Midbrain (tissue), 1 donor: ENCODE measurements at places on chromosomes 16 and 17.

DNA sequence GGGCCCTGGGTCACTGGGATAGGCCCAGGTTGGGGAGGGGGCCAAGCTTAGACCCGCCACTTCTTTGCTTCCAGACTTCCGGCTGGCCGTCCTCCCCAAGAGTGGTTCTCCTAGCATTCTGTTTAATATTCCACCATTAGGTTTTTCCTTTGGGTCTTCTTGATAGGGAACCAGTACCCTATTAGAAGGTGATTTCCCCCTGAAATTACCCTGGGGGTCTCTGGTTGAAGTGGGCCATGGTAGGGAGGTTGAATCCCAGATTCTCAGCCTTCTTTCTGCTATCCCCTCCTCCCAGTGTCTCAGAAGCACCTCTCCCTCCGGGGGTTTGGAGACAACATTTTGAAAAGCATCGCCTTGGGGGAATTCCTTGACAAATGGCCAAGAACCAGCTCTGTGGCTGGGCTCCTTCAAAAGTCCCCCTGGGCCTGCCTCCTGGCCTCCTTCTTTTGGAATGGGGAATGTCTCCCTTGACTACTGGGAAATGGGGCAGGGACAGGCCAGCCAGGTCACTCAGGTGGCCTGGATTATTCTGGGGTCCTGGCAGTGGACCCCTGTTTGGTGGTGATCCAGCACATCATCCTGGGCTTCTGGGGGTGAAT is 5.7 kb downstream of the LASP1 start:
- no peak for DNase-seq

DNA sequence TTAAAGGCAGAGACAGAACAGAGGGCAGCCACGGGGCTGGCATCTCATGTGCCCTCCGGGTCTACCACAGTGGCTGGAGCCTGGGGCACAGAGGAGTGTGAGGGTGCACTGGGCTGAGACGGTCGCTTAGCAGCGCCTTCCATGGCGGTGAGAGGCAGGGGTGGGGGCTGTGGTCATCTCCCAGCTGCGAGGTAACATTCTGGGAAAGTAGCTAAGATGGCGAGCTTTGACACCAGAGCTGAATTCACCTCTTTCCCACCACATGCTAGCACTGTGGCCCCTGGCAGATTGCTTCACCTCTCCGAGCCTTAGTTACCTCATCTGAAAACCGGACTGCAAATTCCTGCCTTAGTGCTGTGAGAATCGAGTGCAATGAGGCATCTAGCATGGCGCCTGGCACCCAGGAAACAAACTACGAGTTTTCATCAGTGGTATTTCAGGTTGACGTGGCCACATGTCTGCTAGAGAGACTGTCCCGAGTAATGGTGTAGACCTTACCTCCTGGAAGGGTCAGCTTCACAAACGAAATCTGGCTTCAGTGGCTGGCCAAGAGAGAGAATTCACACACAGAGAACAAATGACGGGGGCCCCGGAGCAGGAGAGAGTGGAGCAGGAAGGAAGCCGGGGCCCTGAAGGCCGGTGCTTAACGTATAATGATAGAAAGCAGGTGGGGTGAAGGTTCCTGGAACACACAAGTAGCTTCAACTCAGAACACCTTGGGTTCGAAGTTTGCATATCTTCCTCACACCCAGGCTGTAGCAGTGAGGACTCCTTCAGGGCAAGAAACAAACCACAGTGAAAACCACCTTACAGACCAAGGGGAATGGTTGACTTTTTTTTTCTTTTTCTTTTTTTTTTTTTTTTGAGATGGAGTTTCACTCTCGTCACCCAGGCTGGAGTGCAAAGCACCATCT is 63.9 kb upstream of the RPH3AL start:
- no peak for DNase-seq

GRCh38 chr17:27320222-27320560 is 26.3 kb downstream of the WSB1 start:
- DNase-seq: no peak

GRCh38 chr16:78290872-78291591 is 191.6 kb downstream of the WWOX start:
- no peak for DNase-seq

DNA sequence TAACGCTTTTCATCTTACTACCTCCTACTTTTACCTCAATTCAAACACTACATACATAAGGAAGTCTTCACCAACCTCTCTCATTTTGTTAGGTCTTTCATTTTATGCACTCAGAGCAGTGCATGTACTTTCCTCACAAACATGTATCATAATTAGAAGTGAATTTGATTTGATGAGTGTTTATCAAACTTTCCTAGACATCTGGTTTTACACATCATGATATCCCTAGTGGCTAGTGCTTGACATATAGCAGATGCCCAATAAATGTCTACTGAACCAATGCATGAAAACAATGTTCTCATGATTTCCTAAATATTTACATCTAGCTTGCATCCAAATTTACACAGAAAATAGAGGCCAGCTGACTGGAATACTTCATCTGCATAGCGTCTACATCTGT is 323.4 kb upstream of the KIF2B start:
- DNase-seq: no peak

DNA sequence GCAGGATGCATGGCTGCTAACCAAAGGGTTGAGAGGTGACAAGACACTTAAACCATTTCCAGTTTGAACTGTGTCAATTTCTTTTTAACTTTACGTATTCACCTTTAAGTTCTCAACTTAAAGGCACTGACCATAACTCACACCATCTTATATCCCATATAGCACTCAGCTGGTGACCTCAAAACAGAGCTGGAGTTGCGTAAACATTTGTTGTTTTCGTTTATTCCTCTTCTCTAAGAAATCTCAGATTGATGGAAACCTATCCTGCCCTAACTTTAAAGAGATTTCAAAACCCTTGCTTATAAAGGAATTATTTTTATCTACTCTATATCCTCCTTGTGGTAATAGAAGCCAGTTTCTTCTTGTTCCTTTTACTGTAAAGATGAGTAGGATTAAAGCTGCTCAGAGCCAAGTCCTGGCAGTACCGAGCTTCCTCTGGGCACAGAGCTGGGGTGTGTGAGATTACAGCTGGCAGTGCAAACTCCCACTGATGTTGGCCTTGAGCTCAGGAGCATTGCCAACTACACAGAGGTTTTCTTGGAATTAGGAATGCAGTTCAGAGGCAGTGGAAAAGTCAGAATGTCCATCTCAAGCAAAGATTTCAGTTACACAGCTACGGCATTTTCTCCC is 1.3 kb downstream of the KCTD2 start:
- peak; percentile 20 for DNase-seq

DNA sequence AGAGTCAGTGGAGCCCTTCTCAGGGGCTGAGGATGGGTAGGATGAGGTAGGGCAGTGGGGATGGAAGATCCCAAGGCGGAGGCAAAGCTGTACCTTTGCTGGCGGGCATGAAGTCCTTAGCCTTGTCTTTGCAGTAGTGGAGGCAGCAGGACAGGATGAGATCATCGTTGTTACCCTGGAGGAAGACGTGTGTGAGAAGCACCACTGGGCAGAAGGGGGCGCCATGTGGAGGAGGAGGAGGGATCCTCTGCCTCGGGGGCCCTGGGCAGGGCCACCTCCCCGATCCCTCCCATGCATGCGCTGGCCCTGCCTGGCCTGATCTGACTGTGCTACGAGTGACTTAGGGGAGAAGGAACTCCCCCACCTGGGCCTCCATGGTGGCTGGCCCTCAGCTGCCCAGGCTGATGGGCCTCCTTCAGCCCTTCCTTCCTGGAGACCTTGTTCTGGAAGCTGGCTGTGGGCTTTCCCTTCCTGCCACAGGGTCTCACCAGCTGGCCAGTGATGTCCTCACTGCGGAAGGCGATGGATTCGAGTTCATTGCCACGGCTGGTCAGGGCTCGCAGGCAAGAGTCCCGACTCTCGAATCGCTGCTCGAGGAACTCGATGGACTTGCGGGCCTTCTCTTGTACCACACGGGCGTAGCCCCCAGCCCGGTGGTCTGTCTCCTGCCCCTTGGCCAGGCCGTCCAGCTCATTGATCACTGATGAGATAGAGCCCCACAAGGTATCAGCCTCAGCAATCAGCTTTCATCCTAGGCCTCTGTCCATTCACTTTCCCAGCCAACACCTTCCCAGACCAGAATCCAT is 10.3 kb downstream of the HIC1 start:
- DNase-seq: no peak

- no peak for DNase-seq
Observed at GRCh38 chr17:49106321-49107210, 26.0 kb upstream of the B4GALNT2 start.

- no peak for DNase-seq
Observed at GRCh38 chr17:43094129-43094835, 30.9 kb downstream of the BRCA1 start.

GRCh38 chr17:4949321-4950074 is 1.2 kb upstream of the PFN1 start:
- DNase-seq: peak; percentile 64

GRCh38 chr16:11506741-11507305 is 79.9 kb downstream of the LITAF start:
- DNase-seq: no peak

GRCh38 chr17:70102531-70102930 is 27.5 kb downstream of the KCNJ16 start:
- DNase-seq: no peak
